ENCODE measurements at places on chromosomes 4 and X.

GRCh38 chr4:47340914-47341313 is 122.6 kb downstream of the COMMD8 start:
- no peak for DNase-seq

DNA sequence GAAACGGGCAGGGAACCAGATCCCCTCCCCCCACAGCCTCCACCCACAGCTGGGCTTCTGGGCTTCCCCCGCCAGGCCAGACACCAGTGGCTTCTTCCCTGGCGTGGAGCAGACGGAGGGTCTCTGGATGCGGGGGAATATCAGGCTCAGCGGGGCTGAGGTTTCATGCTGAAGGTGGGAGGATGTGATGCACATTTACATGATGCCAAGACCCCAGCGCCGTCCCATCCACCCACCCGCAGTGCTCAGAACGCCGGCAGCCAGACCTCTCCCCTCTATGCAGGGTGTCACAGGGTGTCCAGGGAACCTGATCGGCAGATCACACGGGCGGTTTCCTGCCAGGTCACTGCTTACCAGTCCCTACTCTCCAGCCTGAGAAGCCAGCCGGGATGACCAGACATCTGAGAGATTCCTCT is 12.8 kb upstream of the TNIP2 start:
- DNase-seq = no peak

GRCh38 chrX:48532161-48532560 is 7.4 kb upstream of the TBC1D25 start:
- no peak for DNase-seq

DNA sequence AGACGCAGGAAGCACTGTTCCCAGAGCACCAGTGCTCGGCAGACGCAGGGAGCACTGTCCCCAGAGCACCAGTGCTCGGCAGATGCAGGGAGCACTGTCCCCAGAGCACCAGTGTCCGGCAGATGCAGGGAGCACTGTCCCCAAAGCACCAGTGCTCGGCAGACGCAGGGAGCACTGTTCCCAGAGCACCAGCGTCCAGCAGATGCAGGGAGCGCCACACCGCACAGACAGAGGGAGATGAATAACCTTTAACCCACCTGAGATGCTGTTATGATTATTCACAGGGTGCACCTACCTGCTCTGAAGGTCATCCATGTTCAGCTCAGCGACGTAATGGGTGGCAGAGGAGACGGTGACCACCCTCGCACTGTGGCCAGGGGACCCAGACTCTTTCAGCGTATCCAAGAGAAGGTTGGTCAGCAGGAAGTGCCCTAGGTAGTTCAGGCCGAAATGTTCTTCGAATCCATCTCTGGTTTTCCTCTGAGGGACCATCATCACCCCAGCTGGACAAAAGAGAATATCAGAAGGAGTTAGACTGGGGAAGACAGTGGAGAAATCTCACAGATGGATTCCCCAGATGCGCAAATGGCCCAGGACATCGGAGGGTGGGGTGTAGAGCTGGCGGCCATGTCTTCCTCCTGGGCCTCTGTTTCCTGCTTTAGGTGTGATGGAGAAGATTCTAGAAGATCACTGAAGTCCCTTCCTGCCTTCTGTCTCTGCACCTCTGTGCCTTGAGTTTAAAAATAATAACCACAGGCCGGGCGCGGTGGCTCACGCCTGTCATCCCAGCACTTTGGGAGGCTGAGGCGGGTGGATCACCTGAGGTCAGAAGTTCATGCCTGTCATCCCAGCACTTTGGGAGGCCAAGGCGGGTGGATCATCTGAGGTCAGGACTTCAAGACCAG is 234.1 kb downstream of the DHRSX start:
- no peak for DNase-seq

DNA sequence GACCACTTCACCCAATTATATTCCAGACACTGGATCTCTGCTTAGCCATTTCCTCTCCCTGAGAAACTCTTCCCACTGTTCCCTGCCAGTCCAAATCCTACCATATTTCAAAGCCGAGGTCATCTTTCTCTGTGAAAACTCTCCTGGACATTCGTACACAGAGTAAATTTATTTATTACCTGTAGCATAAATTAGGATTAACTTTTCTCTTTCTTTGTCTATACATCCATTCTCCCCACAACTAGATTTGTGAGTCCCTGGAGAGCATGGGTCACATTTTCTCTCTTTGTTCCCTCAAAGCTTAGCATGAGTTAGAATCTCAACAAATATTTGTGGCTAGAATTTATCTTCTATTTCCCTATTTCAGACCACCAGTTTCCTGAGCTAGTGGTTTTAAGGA is 27.8 kb upstream of the SMIM10 start:
- no peak for DNase-seq

DNA sequence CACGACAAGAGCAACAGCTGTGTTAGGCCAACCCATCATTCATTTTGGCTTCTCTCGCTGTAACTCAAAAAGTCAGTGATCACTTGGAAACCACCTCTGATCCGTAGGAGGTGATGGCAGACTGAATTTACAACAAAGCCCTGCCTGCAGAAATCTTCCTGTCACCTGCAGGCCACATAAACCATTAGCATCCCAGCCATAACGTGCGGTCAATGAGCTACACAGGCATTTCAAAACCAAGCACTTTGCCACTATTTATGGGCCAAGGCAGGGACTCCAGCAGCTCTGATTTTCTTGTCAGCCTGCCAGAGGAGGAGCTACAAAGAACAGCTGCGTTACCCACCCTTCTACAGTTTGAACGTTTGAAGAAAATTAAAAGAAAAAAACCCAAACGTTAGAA is 228.1 kb upstream of the PPARGC1A start:
- no peak for DNase-seq

- DNase-seq = no peak
These were observed 45.2 kb downstream of the ZNF674 start for GRCh38 chrX:46500054-46500453.

DNA sequence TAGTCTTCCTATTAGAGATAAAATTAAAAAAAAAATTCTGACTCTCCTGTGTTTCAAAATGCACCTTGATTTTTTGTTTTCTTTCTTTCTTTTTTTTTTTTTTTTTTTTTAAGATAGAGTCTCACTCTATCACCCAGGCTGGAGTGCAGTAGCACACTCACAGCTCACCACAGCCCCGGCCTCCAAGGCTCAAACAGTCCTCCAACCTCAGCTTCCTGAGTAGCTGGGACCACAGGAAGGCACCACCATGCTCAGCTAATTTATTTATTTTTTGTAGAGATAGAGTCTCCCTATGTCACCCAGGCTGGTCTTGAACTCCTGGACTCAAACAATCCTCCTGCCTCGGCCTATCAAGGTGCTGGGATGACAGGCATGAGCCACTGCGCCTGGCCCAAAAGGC is 41.1 kb upstream of the TMEM184C start:
- no peak for DNase-seq

- no peak for DNase-seq
These were observed 144.4 kb downstream of the NHS start for GRCh38 chrX:17519358-17519757.

DNA sequence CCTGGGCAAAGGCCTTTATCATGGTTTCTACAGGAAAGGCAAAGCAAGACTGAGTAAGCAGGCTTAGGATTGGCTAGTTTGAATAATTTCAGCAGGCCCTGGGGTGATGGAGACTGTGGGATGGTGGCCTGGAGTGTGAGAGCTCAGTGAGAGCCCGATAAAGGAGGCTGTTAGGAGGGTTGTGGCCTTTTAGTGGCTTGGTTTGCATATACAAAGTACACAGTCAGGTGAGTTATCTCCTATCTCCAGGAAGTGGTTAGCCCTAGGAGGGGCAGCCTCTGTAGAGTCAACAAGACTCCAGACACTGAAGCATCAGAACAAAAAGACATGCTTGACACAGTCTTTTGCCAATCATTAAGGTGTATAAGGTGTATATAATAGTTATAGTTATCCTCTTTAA is 157.2 kb downstream of the CFAP299 start:
- peak; percentile 0 for DNase-seq

GRCh38 chrX:100316987-100317386 is 93.1 kb downstream of the PCDH19 start:
- DNase-seq = no peak

DNA sequence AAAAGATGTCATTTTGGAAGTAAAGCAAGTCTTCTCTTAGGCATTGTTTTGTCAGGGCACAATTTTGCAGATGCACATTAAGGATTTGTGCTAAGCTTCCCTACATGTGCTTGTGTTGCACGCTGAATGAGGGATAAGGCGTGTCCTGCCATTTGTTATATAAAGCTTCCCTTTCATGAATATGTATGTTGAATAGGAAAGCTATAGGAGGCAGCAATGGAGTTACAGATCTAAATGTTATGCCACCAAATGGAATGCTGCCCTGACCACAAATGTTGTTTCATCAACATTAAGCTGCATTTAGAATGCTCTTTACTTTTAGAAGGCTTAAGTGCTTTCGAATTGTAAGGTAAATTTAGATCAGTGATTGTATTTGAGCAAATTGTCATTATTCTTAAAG is 20.9 kb downstream of the SGMS2 start:
- no peak for DNase-seq

- DNase-seq = no peak
These were observed 94.5 kb downstream of the RASGEF1B start for GRCh38 chr4:81377191-81377590.

GRCh38 chrX:15465347-15465746 is 27.8 kb downstream of the PIR start:
- DNase-seq = no peak

DNA sequence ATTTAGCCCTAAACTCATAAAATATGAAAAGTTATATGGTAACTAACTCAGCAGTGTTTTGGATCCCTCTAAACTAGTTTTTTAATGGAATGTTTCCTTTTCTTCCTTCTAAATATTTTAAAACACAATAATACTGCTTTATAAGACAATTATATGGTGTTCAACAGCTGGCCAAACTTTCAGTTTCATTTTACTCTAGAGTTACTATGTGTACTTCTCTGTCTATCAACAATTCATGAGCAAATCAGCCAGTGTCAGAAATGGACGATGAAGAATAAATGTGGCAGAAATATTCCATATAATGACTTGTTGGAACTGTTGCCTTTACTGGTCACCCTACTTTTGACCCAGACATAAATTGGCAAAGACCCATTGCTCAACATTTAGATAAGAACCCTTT is 64.8 kb upstream of the CXXC4 start:
- no peak for DNase-seq

DNA sequence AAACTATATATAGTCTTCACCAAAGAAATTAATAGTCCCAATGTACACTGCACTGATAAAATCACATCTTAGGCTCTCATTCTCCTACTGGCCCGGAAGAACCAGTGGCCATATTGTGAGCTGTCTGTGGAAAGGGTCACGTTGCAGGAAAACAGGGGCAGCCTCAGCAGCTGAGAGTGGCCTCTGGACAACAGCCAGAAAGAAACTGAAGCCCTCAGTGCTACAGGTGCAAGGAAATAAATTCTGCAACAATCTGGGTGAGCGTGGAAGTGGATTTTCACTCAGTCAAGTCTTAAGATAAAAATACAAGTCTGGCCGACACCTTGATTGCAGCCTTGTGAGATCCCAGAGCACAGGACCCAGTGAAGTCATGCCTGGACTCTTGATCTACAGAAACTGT is 3.2 kb upstream of the SLC25A14 start:
- no peak for DNase-seq

- DNase-seq = no peak
These were observed 284.8 kb downstream of the UNC5C start for GRCh38 chr4:95263960-95264359.

DNA sequence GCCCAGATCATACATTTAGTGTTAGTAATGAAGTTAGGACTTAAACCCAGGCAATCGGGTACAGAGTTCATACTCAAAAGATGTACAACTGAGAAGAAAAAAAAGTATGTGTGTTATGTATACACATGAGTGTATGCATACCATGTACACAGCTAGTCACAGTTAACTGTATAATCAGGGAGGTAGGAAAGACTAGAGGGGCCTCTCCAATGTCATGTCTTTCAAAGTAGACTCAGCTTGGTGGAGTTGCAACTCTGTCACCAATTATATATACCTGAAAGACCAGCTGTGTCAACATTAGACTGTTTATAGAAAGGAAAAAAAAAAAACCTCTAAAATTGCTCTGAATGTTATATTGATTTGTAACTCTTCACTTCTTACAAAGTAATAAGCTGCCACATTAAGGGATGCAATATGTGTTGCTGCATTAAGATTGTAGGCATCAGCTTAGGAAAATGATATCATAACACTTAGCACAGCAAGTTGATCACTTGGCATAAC is 167.5 kb downstream of the DCTD start:
- DNase-seq = no peak

- DNase-seq = no peak
These were observed 67.3 kb downstream of the SHISA3 start for GRCh38 chr4:42464550-42465094.

DNA sequence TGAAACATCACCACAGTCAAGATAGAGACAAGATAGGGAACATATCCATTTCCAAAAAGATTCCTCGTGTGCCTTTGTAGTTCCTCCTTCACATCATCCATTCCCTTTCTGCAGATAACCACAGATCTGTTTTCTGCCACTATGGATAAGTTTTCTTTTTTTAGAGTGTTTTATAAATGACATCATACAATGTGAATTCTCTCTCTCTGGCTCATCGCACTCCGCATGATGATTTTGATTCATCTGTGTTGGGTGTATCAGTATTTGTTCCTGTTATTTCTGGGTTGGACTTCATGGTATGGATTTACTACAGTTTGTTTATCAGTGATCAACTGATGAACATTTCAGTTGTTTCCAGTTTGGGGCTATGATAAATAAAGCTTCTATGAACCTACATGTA is 23.2 kb upstream of the ANXA3 start:
- no peak for DNase-seq
